ENCODE measurements at places on chromosomes 4 and X. TPM values are rescaled to one million over a fixed set of nuclear protein-coding genes. Genes with fewer than 3 reads are reported as not detected.

DNA sequence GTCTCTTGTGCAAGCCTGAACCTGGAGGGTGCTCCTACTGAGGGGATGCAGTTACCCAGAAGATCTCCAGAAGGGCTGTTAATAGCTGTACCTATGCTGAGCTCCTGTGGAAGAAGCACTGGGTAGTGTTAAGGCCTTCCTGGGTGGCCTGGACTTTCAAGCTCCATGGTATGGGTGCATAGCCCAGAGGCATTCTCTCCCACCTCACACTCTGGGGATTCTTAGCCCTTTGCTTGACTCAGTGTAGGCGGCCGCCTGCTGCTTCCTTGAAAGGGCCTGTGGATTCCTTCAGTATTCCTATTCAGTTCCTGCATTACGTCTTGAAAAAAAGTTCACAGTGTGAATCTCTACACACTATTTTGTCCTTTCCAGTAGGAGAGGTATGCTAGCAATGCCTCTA, 235.7 kb upstream of the MAGEB16 start:
- no peak overlapping the region for H3K4me3 ChIP-seq
- H3K27me3 ChIP-seq: no peaks in the 10 kb centered on the region
- H3K36me3 ChIP-seq: no peaks in the 10 kb centered on the region
- peaks cover 5% of the 10 kb centered on the region for H3K4me1 ChIP-seq

DNA sequence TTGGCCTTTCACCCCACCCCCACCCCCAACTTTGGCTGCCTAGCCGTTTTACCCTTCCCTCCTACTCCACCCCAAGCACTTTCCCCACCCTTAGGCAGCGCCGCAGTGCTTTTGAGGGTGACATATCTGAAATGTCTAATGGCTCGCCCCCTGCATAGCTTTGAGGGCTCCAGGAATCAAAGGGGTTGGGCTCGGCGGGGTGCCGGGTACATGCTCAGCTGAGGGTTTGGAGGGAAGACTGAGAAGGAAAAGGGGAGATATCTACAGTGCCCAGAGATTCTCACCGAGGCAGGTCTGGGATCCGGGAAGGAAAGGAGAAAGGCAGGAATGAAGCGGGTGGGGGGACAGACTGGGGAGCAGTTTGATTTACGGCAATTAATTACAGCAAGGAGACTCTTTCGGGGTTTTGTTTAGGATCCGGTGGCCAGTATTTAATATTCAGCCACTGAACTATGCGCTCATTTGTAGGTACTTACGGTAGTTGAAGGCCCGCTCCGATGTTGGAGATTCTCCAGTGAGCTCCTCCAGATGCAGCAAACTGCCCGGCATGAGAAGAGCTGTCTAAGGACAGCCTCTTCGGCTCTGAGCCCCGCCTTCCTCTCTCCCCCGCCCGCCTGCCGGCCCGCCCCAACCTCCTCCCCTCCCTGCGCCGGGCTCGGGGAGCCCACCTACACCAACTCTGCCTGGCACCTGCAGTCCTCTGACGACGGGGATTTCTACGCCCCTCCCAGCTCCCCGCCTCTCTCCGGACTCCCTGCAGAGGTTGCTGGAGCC, at the start of gene IGSF1:
IGSF1 (minus strand) TSS at position 569 of the 774 bp plus-strand sequence. CDS start 2,632 bp downstream, outside the sequence.
- H3K27me3 ChIP-seq: no peaks in the 10 kb centered on the region
- DNase-seq: peak; percentile 74

GRCh38 chrX:21166272-21166982, 207.8 kb upstream of the CNKSR2 start:
- H3K27ac ChIP-seq: no peak overlapping the region
- peaks cover 4% of the 10 kb centered on the region for H3K4me1 ChIP-seq
- DNase-seq: no peak
- no peaks in the 10 kb centered on the region for H3K36me3 ChIP-seq
- no peak overlapping the region for H3K4me3 ChIP-seq

GRCh38 chrX:64313624-64314023, 81.6 kb downstream of the MTMR8 start:
- no peaks in the 10 kb centered on the region for H3K36me3 ChIP-seq
- DNase-seq: no peak
- H3K4me3 ChIP-seq: no peak overlapping the region

DNA sequence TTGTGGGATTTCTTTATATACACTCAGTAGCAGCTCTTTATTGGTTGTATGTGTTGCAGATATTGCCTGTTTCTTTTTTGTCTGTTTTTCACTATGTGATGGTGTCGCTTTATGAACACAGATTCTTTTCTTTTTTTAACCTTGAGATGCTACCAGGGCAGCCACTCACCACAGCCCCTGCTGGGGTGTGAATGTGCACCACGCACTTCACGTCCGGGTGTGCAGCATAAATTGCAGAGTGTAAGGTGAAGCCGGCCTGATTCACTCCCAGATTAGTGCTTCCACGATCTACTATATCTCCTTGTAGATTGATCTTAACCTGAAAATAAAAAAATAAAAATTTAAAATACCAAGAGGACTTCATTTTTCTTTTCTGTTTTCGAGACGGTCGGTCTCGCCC, 71.4 kb downstream of the FAM193A start:
- peaks cover 7% of the 10 kb centered on the region for H3K4me1 ChIP-seq
- H3K4me3 ChIP-seq: no peak overlapping the region
- no peaks in the 10 kb centered on the region for H3K36me3 ChIP-seq
- DNase-seq: no peak
- no peaks in the 10 kb centered on the region for H3K27me3 ChIP-seq

GRCh38 chrX:40933706-40934425, 151.4 kb upstream of the USP9X start:
- H3K36me3 ChIP-seq: no peaks in the 10 kb centered on the region
- H3K27me3 ChIP-seq: no peaks in the 10 kb centered on the region
- peaks cover 11% of the 10 kb centered on the region for H3K4me1 ChIP-seq

GRCh38 chrX:5306654-5307121, 922.0 kb downstream of the NLGN4X start:
- no peaks in the 10 kb centered on the region for H3K4me1 ChIP-seq
- no peak for DNase-seq
- no peak overlapping the region for H3K4me3 ChIP-seq
- H3K27ac ChIP-seq: no peak overlapping the region

GRCh38 chr4:82436130-82436529, 5.7 kb downstream of the ENOPH1 start:
- DNase-seq: no peak
- H3K36me3 ChIP-seq: no peaks in the 10 kb centered on the region

GRCh38 chr4:125368671-125369081, 53.9 kb downstream of the FAT4 start:
- DNase-seq: no peak
- H3K27me3 ChIP-seq: no peaks in the 10 kb centered on the region
- H3K27ac ChIP-seq: no peak overlapping the region
- no peaks in the 10 kb centered on the region for H3K36me3 ChIP-seq
- H3K4me1 ChIP-seq: no peaks in the 10 kb centered on the region

DNA sequence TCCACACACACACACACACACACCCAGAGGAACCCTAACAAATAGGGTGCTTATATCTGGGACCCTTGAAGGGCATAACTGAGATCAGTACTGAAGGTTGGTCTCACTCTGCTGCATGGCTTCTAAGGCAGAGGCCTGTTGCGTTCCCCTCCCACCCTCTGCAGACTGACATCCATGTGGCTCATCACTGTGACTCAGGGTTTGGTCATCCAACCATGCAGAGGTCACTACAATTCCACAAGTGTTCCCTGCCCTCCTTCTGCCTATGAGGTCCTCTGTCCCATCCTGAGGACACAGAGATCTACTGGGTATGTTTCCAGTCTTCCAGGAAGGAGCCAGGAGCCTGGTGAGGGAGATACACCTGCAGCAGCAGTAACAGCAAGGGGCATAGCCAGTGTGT, 55.8 kb downstream of the XAGE2 start:
- H3K36me3 ChIP-seq: no peaks in the 10 kb centered on the region
- H3K27me3 ChIP-seq: no peaks in the 10 kb centered on the region
- no peak overlapping the region for H3K4me3 ChIP-seq
- DNase-seq: no peak
- H3K27ac ChIP-seq: no peak overlapping the region

DNA sequence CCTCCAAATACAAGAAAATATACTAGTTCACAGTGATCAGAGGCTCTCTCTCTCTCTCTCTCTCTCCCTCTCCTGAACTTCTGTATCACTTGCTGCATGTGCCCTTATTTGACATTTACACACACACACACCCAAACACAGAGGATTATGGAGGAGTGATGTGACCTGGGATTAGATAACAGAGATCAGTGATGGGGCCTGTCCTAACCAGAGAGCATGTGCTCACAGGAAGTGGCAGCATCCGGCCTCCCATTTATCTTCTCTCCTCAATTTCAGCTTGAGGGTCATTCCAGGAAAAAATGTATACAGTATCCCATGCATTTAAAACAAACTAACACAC, 143.0 kb downstream of the TSPAN5 start:
- no peak overlapping the region for H3K4me3 ChIP-seq
- no peak overlapping the region for H3K27ac ChIP-seq
- H3K27me3 ChIP-seq: no peaks in the 10 kb centered on the region
- no peaks in the 10 kb centered on the region for H3K36me3 ChIP-seq

GRCh38 chr4:139511320-139511719, 44.7 kb downstream of the SETD7 start:
- DNase-seq: no peak
- H3K27ac ChIP-seq: no peak overlapping the region
- no peaks in the 10 kb centered on the region for H3K27me3 ChIP-seq
- H3K36me3 ChIP-seq: no peaks in the 10 kb centered on the region
- H3K4me1 ChIP-seq: no peaks in the 10 kb centered on the region

- H3K27ac ChIP-seq: no peak overlapping the region
- DNase-seq: no peak
- no peaks in the 10 kb centered on the region for H3K4me1 ChIP-seq
- no peaks in the 10 kb centered on the region for H3K36me3 ChIP-seq
- no peak overlapping the region for H3K4me3 ChIP-seq
- H3K27me3 ChIP-seq: no peaks in the 10 kb centered on the region
Measured at GRCh38 chr4:73662709-73663546, 42.7 kb upstream of the RASSF6 start.

- no peak for DNase-seq
- H3K27me3 ChIP-seq: no peaks in the 10 kb centered on the region
- no peaks in the 10 kb centered on the region for H3K4me1 ChIP-seq
- H3K4me3 ChIP-seq: no peak overlapping the region
Measured at GRCh38 chr4:94375364-94375763, 32.7 kb upstream of the HPGDS start.

GRCh38 chr4:8653326-8654000, 60.9 kb downstream of the CPZ start:
- no peaks in the 10 kb centered on the region for H3K36me3 ChIP-seq
- no peaks in the 10 kb centered on the region for H3K27me3 ChIP-seq
- no peak overlapping the region for H3K27ac ChIP-seq
- H3K4me1 ChIP-seq: peaks cover 9% of the 10 kb centered on the region
- no peak for DNase-seq
- H3K4me3 ChIP-seq: no peak overlapping the region

GRCh38 chr4:109592367-109592766, 32.3 kb downstream of the MCUB start:
- H3K4me3 ChIP-seq: no peak overlapping the region
- no peaks in the 10 kb centered on the region for H3K36me3 ChIP-seq
- no peak for DNase-seq

DNA sequence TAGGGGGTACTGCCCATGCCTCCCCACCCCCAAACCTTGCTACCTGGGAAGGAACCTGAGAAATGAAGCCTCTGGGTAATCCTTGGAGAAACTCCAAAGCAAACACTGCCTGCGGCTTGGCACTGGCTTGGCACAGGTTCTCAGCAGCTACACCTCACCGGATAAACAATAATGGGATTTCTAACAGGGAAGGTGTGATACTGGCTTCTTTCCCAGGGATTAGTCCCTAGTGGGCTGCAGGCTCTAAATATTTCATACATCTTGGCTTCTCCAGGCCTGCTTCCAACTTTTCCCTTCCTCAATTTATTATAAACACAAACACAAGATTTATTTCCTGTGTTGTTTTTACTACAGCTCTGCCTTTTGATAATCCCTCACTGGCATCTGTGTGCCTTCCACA, 12.5 kb downstream of the SEC24D start:
- no peak for DNase-seq
- H3K36me3 ChIP-seq: no peaks in the 10 kb centered on the region
- H3K4me3 ChIP-seq: no peak overlapping the region
- H3K27ac ChIP-seq: no peak overlapping the region
- no peaks in the 10 kb centered on the region for H3K27me3 ChIP-seq

DNA sequence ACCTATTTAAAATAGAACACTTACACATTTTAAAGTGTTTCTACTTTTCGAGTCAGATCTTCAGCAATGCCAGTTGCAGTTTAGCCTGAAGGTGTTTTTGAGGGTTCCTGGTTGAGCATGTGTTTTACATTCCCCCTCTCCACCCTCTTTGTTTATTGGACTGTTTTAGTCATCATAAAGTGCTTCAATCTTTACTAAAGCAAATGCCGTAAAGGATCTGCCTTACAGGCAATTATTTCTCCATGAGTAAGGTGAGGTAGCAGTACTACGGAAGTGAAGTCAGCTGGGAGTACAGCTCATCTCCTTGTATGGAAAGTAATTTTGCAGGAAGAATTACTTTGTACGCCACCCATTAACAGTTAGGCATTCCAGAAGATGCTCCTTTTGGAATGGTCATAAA, 36.9 kb downstream of the PDLIM5 start:
- no peak for DNase-seq
- H3K27me3 ChIP-seq: no peaks in the 10 kb centered on the region
- no peaks in the 10 kb centered on the region for H3K4me1 ChIP-seq
- no peak overlapping the region for H3K4me3 ChIP-seq
- H3K36me3 ChIP-seq: no peaks in the 10 kb centered on the region

- no peak for DNase-seq
- no peak overlapping the region for H3K4me3 ChIP-seq
- no peaks in the 10 kb centered on the region for H3K36me3 ChIP-seq
- H3K27me3 ChIP-seq: no peaks in the 10 kb centered on the region
- H3K27ac ChIP-seq: no peak overlapping the region
- no peaks in the 10 kb centered on the region for H3K4me1 ChIP-seq
Measured at GRCh38 chr4:79147251-79147650, 178.6 kb downstream of the NAA11 start.

DNA sequence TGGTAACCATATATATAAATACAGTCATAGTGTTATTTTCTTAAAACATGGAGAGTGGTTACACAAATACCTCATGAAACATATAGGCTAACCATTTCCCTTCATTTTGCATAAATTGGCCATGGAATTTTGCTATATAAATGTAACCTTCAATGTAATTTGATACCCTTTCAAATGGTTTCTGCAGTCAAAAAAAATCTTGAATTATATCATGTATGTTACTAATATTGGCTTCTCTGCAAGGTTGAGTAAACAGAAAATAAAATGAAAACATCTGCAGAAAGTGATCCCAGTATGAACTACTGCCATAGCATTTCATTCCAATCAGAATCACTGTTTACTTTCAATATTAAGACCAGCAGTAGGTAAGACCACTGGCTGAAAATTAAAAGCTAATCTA, 1165.9 kb upstream of the TENM3 start:
- no peak overlapping the region for H3K4me3 ChIP-seq
- no peaks in the 10 kb centered on the region for H3K27me3 ChIP-seq
- H3K27ac ChIP-seq: no peak overlapping the region
- no peak for DNase-seq
- H3K36me3 ChIP-seq: no peaks in the 10 kb centered on the region
- H3K4me1 ChIP-seq: no peaks in the 10 kb centered on the region

ABCG2 gene
- total RNA-seq: 0.62 TPM

CTAG1B gene
- total RNA-seq: not detected

SLC6A14 gene
- not detected for total RNA-seq

MUC7 gene
- total RNA-seq: not detected

BMX gene
- not detected for total RNA-seq

VCX3A gene
- 1.0 TPM for total RNA-seq

MAGEE1 gene
- 3.6 TPM for total RNA-seq

PPEF2 gene
- not detected for total RNA-seq

PAGE5 gene
- total RNA-seq: not detected

All from neural progenitor cell (in vitro differentiated cells).